HS-27A (cell line): ENCODE measurements at places on chromosomes 3 and 15.

GRCh38 chr15:40838756-40839155, 5.1 kb upstream of the SPINT1 start:
- no peak for DNase-seq

- DNase-seq, result no peak
These were observed 65.9 kb downstream of the TFG start for GRCh38 chr3:100775226-100775625.

- DNase-seq, result no peak
These were observed 469.7 kb downstream of the PDCD6IP start for GRCh38 chr3:34268032-34268709.

GRCh38 chr3:119562307-119562961, 3.0 kb upstream of the CD80 start:
- no peak for DNase-seq

- DNase-seq, result no peak
These were observed 5.4 kb downstream of the CRABP1 start for GRCh38 chr15:78345396-78346125.

- DNase-seq, result no peak
These were observed 23.0 kb downstream of the MESD start for GRCh38 chr15:80966431-80967197.

GRCh38 chr15:50260969-50261496, 4.5 kb downstream of the HDC start:
- DNase-seq, result no peak

DNA sequence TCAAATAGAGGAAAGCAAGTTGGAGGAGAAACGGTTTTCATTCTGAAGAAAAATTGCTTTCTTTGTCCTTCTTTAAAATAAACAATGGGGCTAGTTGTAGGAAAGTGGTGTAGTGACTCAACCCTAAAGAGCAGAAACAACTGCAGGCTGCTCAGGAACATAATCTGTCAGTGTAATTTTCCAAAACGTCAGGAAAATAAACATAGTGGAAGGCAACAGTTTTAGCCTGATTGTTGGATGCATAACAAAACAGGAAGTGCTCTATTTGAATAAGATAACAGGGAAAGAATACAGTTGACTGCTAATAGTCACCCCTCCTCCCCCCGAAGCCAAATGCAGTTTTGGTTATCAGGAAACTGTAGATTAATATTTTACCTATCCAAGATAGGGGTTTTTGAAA, 167.6 kb downstream of the ECT2 start:
- DNase-seq, result no peak

- no peak for DNase-seq
These were observed 55.1 kb upstream of the FILIP1L start for GRCh38 chr3:100169201-100169920.

DNA sequence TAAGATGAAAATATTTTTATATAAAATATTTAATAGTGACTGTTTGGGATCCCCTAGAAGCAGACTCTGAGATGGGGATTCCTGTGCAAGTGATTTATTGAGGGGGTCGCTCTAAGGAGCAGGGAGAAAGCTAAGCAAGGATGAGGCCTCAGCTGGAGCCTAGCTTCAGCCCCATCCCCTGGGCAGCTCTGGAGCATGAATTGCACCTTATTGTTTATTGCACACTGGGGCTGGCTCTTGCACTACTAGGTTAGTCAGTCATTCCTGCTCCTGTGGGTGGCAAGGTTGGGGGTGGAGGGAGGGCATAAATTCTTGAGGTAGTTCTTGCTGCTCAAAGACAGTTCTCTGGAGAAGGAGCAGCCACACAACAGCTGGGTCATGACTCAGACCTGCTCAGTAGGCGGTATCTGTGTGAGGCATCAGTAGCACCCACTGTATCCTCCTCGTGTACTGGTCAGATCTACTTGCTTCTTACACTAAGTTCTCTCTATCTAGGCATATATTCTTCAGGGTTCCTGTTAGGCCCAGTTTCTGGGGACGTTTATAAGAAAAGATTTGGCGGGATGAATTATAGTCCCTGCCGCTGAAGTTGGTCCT, 27.2 kb upstream of the TNFSF10 start:
- DNase-seq, result peak; percentile 40

- DNase-seq, result peak; percentile 60
These were observed 63.8 kb downstream of the CHSY1 start for GRCh38 chr15:101187820-101188636.

DNA sequence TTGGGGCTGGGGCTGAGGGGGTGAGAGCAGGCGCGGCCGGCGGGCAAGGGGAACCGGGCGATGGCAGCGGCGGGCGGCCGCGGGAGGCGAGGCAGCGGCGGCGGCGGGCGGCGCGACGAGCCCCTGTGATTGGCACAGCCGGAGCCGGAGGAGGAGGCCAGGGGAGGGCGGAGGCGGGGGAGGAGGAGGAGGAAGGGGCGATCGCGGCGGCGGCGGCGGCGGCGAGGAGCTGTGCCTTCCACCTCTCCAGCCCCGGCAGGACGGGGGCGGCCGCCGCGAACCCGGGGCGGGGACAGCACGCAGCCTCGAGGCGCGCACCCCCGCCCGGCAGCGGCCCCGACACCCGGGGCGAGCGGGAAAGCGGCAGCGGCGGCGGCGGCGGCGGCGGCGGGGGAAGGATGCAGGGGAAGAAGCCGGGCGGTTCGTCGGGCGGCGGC, at the start of gene SLCO3A1:
SLCO3A1 (plus strand) TSS at position 198 of the 437 bp plus-strand sequence.
- no peak for DNase-seq

- DNase-seq, result no peak
These were observed 55.6 kb upstream of the C15orf61 start for GRCh38 chr15:67465196-67465952.

- no peak for DNase-seq
These were observed 14.5 kb downstream of the TMEM158 start for GRCh38 chr3:45211466-45212094.

DNA sequence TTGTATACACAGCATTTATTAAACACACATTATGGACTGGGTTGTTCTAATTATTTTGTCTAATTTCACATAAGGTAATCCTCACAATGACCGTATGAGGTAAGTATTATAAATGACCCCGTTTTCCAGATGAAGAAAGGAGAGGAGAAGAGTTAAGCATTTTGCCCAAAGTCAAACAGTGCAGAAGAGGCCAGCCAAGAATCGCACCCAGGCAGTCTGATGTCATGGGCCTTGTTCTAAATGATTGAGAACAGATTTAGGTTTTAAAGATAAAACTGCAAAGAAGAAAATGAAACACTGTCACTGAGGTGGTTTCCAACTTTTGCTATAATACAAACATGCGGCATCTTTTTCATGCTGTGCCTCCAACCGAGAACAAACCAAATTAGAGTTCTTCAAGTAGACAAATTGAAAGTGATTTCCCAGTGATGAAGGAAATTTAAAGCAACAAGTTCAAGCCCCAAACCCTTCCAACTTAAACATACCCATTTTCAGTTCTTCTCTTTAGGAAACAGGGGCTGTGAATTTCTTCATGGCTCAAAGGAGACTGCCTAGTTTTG, 155.3 kb downstream of the THRB start:
- DNase-seq, result no peak

GRCh38 chr15:70410371-70410985, 312.8 kb upstream of the TLE3 start:
- DNase-seq, result no peak

GRCh38 chr3:52532517-52532837, 1.2 kb downstream of the NT5DC2 start:
- DNase-seq, result no peak

DNA sequence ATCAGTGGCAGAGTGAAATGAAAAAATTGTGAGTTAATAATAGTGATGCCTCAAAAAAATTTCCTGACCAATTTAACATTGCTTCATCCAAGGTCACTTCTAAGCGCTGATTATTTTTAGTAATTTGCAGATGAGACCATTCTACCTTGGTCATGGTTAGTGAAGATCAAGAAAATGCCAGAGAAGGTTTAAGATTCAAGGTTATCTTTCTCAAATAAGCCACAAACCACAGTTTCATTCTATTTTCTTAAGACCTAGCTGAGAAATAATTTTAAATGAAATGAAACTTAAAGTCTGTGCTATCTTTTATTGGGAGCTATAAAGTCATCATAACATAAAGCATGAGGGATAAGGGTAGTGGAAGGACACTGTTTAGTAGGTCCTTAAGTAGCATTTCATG, 353.9 kb upstream of the NAALADL2 start:
- DNase-seq, result no peak

DNA sequence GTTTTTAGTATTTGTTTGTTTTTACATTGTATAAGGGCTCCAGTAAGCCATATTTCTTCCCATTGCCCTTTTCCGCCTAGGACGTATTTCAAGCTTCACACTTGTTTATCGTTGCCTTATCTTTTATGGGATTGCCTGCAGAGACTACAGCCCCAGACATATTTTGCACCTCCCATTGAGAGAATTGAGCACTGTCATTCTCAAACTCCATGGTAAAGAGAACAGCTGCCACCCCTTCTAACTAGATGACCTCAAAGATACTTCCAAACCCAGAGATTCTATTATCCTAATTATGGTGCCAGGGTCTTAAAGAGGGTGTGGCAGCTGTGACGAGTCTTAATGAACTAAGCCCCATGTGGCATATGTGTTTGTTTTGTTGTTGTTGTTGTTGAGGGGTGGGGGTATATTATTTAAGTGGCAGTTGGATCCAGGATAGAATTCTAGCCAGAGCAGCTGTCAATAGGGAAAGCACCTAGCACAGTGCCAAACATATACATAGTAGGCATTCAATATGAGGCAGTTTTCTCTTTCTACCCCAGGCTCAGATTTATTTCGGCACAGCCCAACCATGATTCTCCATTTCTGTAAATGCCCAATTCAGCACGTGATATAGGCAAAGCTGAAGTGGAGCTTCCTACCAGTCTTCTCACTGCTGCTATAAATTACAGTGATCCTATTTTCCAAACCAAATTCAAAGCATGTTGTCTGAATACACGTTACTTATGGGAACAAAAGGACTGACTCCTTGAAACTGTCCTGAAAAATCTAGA, 932 bp upstream of the TP53BP1 start:
- DNase-seq, result no peak

GRCh38 chr3:17047162-17047561, 162.4 kb downstream of the PLCL2 start:
- no peak for DNase-seq

- no peak for DNase-seq
These were observed 47.2 kb upstream of the RASA2 start for GRCh38 chr3:141439589-141439988.

- DNase-seq, result peak; percentile 35
These were observed 209.5 kb downstream of the MAGI1 start for GRCh38 chr3:65829228-65829627.

DNA sequence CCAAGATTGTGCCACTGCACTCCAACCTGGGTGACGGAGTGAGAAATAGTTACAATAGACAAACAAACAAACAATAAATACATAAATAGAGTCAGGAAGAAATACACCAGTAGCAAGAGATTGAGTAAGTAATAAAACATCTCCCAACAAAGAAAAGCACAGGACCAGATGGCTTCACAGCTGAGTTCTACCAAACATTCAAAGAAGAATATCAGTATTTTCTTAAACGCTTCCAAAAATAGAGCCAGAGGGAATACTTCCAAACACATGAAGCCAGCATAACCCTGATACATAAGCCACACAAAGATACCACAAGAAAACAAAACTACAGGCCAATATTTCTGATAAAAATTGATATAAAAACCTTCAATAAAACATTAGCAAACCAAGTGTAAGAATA, 30.7 kb upstream of the IGSF10 start:
- DNase-seq, result no peak

GRCh38 chr15:91940496-91941381, 87.2 kb downstream of the SLCO3A1 start:
- no peak for DNase-seq

- no peak for DNase-seq
These were observed 5.4 kb downstream of the PCBP4 start for GRCh38 chr3:51961602-51962569.

DNA sequence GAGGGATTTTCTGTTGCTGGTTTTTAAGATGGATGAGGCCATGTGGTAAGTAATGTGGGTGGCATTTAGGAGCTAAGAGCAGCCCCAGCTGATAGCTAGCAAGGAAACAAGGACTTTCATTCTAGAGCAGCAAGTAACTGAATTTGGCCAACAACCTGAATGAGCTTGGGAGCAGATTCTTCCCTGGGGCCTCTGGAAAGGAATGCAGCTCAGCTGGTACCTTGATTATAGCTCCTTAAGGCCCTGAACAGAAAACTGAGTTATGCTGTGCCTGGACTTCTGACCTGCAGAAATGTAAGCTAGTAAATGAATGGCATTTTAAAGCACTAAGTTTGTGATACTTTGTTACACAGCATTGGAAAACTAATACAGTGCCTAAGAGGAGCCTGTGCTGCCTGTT, 565.5 kb downstream of the PDCD6IP start:
- DNase-seq, result no peak

DNA sequence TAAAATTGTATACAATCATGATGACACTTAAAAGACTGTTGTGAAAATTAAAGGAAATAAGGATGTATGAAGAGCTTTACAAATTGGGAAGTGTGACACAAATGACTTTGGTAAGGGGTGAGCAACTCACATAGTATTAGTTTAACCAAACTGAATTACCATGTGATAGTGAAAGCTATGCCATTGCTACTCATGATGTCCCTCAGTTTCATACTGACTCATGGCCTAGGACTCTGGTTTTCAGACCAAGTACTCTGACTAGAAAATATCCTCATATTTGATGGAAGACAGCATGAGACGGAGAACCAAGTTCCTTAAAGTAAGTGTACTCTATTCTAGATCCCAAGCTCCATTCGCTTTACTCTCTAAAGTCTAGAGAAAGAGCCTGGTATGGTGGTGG, 203.2 kb upstream of the ICE2 start:
- DNase-seq, result peak; percentile 19

DNA sequence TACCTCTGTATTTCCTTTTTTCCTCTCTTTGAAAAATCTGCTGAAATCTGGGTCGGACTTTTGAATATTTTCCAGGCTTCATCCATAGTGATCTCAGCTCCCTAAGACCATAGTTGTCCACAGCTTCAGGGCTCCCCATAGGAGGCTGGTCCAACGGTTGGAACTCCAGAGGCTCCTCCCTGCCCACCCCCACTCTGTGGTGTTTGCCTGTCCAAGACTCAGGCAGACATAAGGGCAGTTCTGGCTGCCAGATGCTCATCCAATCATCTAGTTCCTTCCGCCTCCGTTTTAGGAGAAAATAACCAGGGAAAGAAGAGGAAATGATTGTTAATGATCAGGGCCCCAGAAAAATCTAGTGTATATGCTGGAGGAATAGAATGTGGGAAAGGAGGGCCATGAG, 27.9 kb upstream of the PRTG start:
- DNase-seq, result no peak

GRCh38 chr3:49181351-49181750, 10.0 kb downstream of the KLHDC8B start:
- no peak for DNase-seq

- no peak for DNase-seq
These were observed 158.2 kb upstream of the TSC22D2 start for GRCh38 chr3:150249779-150250470.
